ENCODE measurements at places on chromosomes 4 and X. TPM values are rescaled to one million over a fixed set of nuclear protein-coding genes. Genes with fewer than 3 reads are reported as not detected.

Gene NDNF
- polyA plus RNA-seq: not detected

DNA sequence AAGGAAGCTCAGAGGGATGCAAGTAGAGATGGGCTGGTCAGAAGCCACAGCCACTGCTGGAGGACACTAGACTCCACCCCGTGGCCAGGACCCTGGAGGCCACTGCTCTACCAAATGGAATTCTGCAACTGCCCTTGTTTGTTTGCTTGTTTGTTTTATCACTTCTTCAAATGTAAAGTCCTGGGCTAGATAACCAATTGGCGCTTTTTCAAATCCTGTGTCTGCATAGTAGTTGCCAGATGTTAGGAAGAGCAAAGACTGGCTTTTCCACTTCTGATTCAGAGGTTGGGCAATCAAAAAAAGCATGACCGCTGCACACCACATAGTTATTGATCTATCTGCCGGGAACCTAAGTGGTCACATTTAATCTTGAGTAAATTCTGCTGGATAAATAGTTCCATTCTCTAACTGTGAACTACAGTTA is 255.2 kb upstream of the SFRP2 start:
- peak; percentile 12 for DNase-seq

Gene STK26
- polyA plus RNA-seq: 22.0 TPM

GRCh38 chrX:106917830-106918500 is 2.2 kb upstream of the CLDN2 start:
- peak; percentile 83 for DNase-seq

- peak; percentile 27 for DNase-seq
Measured at GRCh38 chr4:37477126-37477525, 209.1 kb downstream of the RELL1 start.

Gene MXRA5
- polyA plus RNA-seq: 5.5 TPM

Gene ZFP42
- polyA plus RNA-seq: not detected

GRCh38 chrX:40008791-40009461 is 88.8 kb downstream of the BCOR start:
- no peak for DNase-seq

Gene DGAT2L6
- polyA plus RNA-seq: not detected

GRCh38 chrX:102154900-102155805 is 624 bp downstream of the BEX5 start:
- DNase-seq: no peak

DNA sequence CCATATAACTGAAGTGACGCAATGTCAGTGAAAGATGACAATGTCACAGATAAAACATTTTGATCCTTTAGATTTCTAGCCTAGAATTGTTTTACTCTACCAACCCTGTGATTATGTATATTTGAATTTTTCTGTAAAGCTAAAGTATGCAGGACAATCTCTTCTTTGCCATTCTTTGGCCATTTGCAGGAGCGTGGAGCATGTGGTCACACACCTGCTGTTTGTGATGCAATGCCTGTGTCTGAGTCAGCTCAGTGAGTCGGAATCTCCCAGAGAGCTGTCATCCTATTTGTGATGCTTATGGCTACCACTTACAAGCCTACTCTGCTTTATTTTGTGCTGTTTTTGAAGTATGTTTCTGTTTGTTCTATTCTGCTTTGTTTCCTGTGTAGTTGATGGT is 214.5 kb downstream of the NAF1 start:
- DNase-seq: peak; percentile 51

DNA sequence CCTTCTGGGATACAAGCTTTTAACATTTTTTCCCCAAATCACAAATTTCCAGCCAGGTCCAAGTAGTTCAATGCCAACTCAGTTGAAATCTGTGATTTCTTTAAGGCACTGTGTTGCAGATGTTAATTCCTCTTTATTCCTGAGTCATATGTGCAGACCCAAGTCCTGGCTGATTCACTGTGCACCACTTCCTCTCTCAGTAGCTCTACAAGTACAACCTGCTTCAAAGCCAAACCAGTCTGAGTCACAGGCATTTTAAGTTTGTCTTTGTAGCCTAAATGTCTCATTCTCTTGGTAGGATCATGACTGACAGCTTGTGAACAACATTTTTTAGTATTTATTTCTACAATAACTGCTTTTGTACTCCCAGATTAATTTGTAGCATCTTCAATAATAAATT is 165.6 kb upstream of the S100G start:
- peak; percentile 96 for DNase-seq

Gene NHSL2
- 0.06 TPM for polyA plus RNA-seq

DNA sequence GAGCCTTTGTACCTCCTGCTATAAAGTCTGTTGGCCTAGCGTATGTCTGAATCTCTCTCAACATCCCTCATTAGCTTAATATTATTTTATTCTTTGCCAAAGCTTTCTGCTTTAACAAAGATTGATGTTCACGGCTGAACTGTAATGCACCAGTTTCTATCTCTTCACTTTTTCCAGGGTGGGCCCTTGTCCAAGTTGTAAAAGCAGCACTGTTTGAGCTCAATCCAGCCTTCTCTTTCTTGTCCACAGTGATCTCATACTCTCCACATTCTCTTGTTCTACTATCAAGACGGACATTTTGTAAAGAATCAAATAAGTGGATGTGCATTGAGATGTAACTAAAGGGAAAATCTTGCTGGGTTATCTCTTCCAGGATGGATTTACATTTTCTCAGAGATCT is 34.4 kb upstream of the RTL3 start:
- no peak for DNase-seq

GRCh38 chr4:1061760-1062159 is 50.3 kb downstream of the FGFRL1 start:
- DNase-seq: no peak

- DNase-seq: no peak
Measured at GRCh38 chrX:19130628-19131027, 8.4 kb upstream of the ADGRG2 start.

Gene FAM9B
- polyA plus RNA-seq: not detected

Gene SCRG1
- not detected for polyA plus RNA-seq

Gene CFAP47
- not detected for polyA plus RNA-seq

GRCh38 chr4:1812720-1813119 is 19.6 kb downstream of the FGFR3 start:
- DNase-seq: no peak

DNA sequence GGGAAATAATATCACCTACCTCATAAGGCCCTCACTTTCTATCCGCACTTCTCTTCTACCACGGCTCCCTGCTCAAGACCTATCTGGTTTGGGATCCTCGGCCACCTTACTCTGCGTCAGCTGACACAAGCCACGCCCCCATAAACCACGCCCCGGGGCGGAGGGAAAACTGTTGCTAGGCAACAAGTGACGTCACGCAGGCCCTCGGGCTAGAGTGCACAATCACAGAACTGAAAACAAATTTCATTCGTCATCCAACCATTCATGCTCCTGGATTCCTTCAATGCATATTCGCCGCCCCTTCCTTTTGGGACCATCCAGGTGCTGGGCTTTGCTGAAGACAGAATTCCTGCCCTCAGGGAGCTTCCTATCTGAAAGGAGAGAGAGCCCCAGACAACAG is 66.3 kb downstream of the SMC1A start:
- peak; percentile 11 for DNase-seq

GRCh38 chr4:53490161-53490956 is 100.9 kb downstream of the LNX1 start:
- no peak for DNase-seq

Gene PPBP
- 2.7 TPM for polyA plus RNA-seq

Gene AVPR2
- polyA plus RNA-seq: not detected

Gene POLN
- polyA plus RNA-seq: 0.18 TPM

Gene ITM2A
- 27.9 TPM for polyA plus RNA-seq

- no peak for DNase-seq
Measured at GRCh38 chr4:1448589-1449420, 42.6 kb upstream of the NKX1-1 start.

Gene NAP1L3
- 0.08 TPM for polyA plus RNA-seq

Gene FAM9C
- not detected for polyA plus RNA-seq
